ENCODE measurements at places on chromosomes 3 and 15.

DNA sequence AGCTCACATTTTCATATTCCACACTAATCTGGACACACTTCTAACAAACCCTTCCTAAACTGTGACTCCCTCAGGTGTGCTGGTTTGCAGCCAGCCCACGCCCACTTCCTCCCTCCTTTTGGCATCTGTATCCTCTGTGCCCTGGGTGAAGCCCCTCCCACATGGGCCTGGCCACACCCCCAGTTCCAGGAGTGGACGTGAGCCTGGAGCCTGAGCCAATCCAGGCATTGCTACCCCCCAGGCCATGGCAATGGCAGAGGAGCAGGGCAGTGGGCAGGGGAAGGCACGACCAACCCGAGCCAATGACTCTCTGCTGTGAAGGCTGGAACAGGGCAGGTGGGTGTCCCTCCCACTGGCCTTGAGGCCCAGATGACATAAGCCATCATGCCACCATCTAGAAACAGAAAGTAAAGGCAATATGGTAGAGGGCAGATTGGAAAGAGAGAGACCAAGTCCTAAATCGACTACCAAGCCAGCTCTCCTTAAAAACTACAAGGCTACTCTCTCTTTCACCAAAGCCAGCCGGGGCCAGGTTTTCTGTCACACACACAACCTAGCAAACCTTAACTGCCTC is 18.6 kb downstream of the FAM174B start:
- peak; percentile 78 for DNase-seq

GRCh38 chr15:95196176-95196915 is 965.0 kb downstream of the MCTP2 start:
- DNase-seq = no peak

GRCh38 chr15:40598126-40598525 is 4.1 kb downstream of the KNL1 start:
- no peak for DNase-seq

- peak; percentile 73 for DNase-seq
These were observed 213.2 kb upstream of the PFN2 start for GRCh38 chr3:150183678-150184425.

DNA sequence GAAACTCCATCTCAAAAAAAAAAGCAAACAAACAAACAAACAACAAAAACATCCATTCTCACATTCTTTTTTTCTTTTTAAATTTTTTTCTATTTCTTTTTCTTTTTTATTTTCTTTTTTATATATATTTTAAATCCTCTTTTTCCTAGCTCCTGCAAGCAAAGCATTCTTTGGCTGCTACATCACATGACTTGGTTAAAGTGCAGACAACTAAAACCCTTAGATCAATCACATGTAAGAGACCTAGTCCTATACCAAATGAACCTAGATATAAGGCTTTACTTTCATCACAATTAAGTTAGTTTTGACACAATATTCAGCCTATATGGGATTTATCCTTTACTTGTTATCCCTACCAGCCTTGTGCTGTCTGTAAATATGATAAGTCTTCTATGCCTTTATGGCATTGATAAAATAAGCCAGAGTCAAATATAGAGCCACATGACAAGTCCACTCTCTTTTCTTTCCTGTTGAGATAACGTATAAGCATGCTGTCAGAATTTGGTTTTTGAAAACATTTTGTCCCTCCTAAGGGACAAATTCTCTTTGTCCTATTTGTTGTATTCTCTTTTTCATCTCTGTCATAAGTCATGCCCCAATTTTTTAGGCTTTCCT is 11.3 kb downstream of the UBR1 start:
- DNase-seq = no peak

GRCh38 chr3:49772703-49773102 is 13.6 kb downstream of the IP6K1 start:
- DNase-seq = no peak

DNA sequence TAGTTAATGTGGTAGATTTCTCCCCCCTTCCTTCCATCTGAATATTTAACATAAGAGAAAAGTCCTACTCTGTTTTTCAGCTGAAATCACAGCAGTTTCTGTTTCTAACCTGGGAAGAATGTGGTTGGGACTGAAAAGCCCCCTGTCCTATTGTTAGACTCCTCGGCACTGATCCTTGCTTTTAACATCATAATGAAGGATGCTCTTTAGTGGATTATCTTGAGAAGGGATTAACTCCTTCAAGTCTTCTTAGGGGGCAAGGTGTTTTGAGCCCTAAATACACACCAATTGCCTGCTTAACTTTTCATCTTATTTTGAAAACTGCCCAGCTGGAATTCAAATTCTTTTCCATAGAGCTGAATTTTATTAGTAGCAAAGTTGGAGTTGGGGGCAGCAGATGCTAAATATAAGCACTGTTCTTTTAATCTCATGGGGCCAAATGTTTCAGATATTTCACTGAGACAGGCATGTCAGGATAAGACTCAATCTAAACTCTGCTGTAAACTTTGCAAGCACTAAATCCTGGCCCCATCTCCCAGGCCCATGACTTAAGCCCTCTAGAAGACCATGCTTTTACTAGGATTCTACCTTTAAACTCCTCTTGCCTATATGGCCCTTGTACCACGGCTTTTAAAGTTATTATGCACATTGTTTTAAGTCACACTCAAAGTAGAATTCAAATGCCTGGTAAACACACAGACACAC is 243.2 kb upstream of the NR2F2 start:
- DNase-seq = peak; percentile 33

- DNase-seq = no peak
These were observed 41.1 kb upstream of the MYZAP start for GRCh38 chr15:57550640-57551039.

GRCh38 chr3:12582730-12583129 is 25.8 kb downstream of the MKRN2 start:
- DNase-seq = no peak

- no peak for DNase-seq
These were observed 66.8 kb downstream of the PDE8A start for GRCh38 chr15:85048430-85048829.

DNA sequence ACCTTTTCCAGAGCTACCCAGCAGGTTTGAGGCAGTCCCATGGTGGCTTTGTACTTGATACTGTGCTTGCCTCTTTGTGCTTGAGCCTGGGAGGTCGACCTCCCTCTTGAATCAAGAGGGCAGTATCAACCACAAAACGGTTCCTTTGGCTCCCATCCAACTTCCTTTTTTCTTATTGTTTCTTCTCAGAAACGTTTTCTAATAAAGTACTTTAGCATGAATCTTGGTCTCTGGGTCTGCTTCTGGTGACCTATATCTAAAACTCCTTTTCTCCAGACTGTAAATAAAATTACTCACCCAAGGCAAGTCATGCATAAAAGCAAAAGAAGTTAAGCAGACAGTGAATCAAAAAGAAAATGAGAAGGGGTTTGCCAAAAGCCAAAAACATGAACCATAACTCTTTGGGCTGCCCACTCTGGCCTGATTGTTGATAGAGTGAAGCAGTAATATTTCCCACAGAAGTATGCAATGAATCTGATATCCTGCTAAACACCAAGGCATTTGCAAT is 112.2 kb upstream of the SLC4A7 start:
- DNase-seq = peak; percentile 7

GRCh38 chr3:155015776-155016436 is 64.2 kb upstream of the MME start:
- no peak for DNase-seq

- no peak for DNase-seq
These were observed 31.1 kb upstream of the SMAD6 start for GRCh38 chr15:66670762-66671580.

DNA sequence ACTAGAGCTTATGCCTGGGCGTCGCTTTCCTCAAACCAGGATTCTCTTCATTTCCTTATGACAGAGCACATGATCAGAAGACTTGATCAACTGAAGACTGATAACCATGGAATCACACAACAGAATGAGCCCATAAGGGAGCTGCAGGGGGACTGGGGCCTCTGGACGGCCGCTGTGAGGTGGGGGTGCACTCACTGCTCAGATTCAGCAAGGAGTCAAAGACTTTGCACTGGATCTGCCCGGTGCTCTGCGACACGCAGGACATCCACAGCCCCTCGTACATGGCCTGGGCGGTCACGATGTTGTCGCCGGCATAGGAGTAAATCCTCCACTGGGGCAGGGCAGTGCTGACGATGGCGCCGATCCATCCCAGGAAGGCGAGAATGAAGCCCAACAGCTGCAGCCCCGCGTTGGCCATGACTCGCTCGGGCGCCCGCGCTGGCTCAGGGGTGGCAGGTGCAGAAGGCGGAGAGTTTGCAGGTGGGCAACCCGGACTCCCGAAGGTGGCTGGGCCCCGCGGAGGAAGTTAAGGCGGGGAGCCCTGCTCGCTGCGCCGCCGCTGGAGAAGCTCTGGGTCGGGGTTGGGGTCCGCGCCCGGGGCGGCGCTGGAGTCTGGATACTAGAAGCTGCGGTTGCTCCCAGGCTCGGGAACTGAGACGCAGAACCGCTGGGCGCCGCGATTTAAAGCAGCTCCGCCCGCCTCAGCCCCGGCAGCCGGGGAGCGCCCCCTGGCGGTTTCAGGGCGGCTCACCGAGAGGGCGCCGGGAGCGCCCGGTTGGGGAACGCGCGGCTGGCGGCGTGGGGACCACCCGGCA is at the start of gene CLDN1:
TSS of gene CLDN1 (minus strand) at position 658 of the 815 bp plus-strand sequence. CDS start at position 418, 240 bp downstream.
- DNase-seq = peak; percentile 70

DNA sequence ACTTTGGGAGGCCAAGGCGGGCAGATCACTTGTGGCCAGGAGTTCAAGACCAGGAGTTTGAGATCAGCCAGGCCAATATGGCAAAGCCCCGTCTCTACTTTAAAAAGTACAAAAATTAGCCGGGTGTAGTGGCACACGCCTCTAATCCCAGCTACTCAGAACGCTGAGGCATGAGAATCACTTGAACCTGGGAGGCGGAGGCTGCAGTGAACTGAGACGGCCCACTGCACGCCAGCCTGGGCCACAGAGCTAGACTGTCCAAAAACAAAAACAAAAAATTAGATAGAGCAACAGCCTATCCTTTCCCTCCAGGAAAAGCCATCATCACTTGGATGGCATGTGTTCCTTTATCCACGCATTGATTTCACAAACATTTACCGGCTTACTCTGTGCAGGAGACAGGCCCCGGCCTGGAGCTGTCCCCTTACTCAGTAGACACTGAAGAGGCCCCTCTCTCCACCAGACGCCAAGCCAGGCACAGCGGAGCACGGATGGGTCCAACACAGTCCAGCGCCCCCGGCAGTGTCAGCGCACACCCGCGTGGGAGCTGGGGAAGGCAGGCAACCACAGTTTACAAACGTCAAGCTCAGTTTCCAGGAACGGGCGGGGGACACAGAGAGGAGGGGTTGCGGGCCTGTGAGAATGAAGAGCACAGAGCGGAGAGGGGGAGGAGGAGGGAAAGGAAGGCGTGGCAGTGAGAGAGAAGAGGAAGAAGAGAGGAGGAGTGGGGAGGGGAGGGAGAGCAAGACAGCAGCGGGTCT is 3.1 kb downstream of the GP5 start:
- DNase-seq = no peak
